ENCODE measurements at places on chromosomes 3 and 15. TPM values are rescaled to one million over a fixed set of nuclear protein-coding genes. Genes with fewer than 3 reads are reported as not detected.

GRCh38 chr3:49618412-49618811 lies 55.7 kb upstream of the APEH start:
- no peaks in the 10 kb centered on the region for H3K36me3 ChIP-seq
- DNase-seq = no peak

DNA sequence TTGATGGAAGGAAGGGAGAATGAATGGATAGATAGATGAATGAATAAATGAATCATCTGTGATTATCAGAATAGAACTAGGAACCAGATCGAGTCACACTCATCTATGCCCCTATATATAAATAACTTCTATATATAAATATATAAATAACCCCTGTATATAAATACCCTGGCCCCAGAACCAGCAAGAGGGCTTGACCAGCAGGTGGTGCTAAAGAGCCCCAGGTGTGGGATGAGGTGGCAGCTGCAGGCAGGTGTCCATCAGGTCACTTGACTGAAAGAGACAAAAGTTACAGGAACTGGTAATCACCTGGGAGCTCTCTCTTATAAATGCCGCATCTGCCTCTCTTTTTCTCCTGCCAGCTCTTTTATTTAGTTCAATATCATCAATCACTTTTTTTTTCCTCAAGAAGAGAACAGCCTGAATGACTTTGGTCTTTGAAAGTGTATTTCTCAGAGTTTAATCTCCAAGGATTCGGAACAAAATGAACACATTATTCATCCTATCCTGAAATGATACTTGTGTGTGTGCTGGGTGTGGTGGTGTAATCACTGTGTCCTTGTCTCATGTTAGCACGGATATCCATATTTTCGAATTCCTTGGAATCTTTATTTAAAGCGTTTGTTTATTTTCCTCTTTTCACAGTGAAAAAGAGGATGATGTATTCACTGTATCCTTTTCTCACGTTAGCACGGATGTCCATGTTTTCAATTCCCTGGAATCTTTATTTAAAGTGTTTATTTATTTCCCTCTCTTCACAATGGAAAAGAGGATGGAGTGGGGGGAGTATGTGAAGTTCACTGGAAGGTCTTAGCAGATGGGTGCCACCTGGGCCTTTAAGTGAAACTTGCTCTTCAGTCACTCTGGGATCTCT lies 35.4 kb upstream of the ATG7 start:
- DNase-seq = peak; percentile 37
- no peaks in the 10 kb centered on the region for H3K4me1 ChIP-seq
- no peak overlapping the region for H3K4me3 ChIP-seq
- no peak overlapping the region for H3K27ac ChIP-seq

- H3K4me3 ChIP-seq = no peak overlapping the region
- H3K4me1 ChIP-seq = peaks cover 8% of the 10 kb centered on the region
- no peak overlapping the region for H3K27ac ChIP-seq
- no peak for DNase-seq
- H3K36me3 ChIP-seq = no peaks in the 10 kb centered on the region
These were observed 66.2 kb downstream of the ITGA11 start for GRCh38 chr15:68365770-68366169.

DNA sequence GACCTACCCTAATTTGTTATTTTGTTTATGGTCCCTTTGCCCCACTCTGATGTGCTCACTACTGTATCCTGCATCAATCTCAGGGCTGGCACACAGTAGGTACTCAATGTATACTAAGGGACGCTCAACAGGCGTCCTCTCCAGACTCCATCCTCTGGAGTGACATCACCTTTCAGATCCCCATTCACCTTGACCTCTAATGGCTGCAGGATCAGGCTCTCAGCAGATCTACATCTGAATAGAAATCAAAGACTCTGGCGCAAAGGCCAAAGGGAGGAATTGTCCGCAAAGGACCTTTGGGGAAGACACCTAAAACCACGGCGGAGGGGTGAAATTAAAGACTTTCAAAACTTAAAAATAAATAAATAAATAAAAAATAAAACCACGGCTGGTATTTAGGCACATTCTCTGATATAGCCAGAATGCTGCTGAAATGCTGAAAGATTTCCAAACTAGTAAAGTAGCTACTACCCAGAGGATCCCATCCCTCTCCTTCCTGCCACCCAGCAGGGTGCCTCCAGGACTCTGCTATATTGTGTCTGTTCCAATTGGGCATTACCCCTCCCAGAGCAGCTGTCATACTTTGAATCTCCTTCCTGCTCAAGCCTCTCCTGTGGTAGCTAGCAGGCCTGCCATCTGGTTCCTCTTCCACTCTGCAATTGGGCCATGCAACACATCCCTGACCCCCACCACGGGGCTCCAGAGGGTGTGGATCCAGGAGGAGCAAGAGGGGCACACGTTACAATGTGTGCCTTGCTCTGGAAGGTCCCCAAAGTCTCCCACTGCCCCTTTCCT lies 6.1 kb downstream of the SHF start:
- H3K27me3 ChIP-seq = no peaks in the 10 kb centered on the region
- H3K36me3 ChIP-seq = no peaks in the 10 kb centered on the region
- no peak overlapping the region for H3K4me3 ChIP-seq
- DNase-seq = no peak
- H3K4me1 ChIP-seq = peaks cover 14% of the 10 kb centered on the region

GRCh38 chr3:62749657-62750056 lies 125.6 kb downstream of the CADPS start:
- peaks cover 4% of the 10 kb centered on the region for H3K36me3 ChIP-seq
- H3K4me3 ChIP-seq = no peak overlapping the region
- no peaks in the 10 kb centered on the region for H3K27me3 ChIP-seq
- no peak overlapping the region for H3K27ac ChIP-seq
- no peaks in the 10 kb centered on the region for H3K4me1 ChIP-seq
- DNase-seq = no peak

- H3K4me1 ChIP-seq = no peaks in the 10 kb centered on the region
- H3K27ac ChIP-seq = no peak overlapping the region
- H3K36me3 ChIP-seq = no peaks in the 10 kb centered on the region
- no peaks in the 10 kb centered on the region for H3K27me3 ChIP-seq
- no peak for DNase-seq
These were observed 121.5 kb upstream of the COL8A1 start for GRCh38 chr3:99516936-99517335.

DNA sequence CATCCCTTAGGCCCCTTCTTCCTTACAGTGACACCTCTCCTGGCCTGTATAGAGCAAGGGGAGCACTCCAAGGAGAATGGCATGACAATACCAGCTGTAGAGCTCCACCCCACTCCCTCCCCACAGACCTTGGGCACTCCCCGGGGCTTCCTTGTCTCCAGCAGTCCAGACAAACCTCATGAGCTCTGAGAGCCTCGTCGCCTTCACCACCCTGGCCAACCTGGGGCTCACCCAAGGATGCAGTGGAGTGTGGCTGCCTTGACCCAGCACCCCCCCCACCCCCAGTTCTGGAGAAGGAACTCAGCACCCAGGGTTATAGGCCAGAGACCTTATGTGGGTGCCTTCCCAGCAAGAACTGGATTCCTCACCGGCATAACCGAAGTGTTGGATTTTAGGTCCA lies 7.4 kb upstream of the SLCO2A1 start:
- no peak for DNase-seq
- H3K27me3 ChIP-seq = no peaks in the 10 kb centered on the region
- no peak overlapping the region for H3K4me3 ChIP-seq

DNA sequence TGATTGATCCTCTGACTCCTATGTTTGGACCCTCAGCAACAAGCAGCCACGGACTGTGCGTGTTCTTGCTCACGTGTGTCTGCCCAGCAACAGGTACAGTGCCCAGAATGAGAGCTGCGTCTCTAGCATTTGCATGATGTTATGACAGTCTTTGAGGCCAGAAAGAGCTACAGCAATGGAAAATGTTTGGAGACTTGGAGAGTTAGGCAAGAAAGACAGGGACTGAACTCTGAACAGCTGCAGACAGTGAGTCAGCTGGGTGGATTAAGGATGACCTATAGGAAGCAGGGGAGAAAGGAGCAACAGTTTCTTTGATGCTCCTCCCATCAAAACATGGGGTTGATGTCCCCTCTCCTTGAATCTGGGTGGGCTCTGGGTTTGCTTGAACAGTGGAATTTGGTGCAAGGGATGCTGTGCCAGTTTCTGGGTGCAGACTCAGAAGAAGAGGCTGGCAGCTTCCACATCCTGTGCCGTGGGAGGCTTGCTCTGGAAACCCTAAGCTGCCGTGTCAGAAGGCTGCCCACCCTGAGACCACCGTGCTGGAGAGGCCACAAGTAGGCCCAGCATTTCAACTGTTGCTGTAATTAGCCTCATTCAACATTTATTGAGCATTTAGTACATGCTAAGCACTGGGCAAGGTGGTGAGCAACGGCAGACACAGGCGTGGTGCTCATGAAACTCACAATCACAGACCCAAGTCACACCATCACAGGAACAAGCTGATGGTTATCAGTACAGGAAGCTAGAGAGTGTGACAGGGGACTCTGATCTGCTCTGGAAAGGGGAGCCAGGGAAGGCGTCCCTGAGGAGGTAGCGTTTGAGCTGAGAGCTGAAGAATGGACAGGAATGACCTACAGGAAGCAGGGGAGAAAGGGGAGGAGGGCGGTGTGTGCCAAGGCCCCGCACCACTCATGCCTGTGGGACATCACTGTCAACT lies 21.7 kb downstream of the CCR9 start:
- H3K36me3 ChIP-seq = no peaks in the 10 kb centered on the region
- H3K4me3 ChIP-seq = no peak overlapping the region
- no peaks in the 10 kb centered on the region for H3K4me1 ChIP-seq
- no peak overlapping the region for H3K27ac ChIP-seq
- no peaks in the 10 kb centered on the region for H3K27me3 ChIP-seq

GRCh38 chr15:71109130-71109529 lies 6.1 kb upstream of the THSD4 start:
- H3K27me3 ChIP-seq = no peaks in the 10 kb centered on the region
- no peak overlapping the region for H3K4me3 ChIP-seq
- H3K27ac ChIP-seq = no peak overlapping the region
- DNase-seq = peak; percentile 50

- no peaks in the 10 kb centered on the region for H3K4me1 ChIP-seq
- no peak overlapping the region for H3K4me3 ChIP-seq
- peak; percentile 12 for DNase-seq
- H3K36me3 ChIP-seq = no peaks in the 10 kb centered on the region
- no peaks in the 10 kb centered on the region for H3K27me3 ChIP-seq
These were observed 42.3 kb upstream of the FXR1 start for GRCh38 chr3:180870008-180870699.

The MAP6D1 gene
- 7.8 TPM for total RNA-seq

The CDCP1 gene
- 0.12 TPM for total RNA-seq

The CCRL2 gene
- total RNA-seq = 7.2 TPM

The MKRN2OS gene
- total RNA-seq = not detected

Data from cardiac muscle cell (in vitro differentiated cells and primary cell).